RPMI7951 (cell line): ENCODE measurements at places on chromosomes 11 and 22. TPM values are rescaled to one million over a fixed set of nuclear protein-coding genes. Genes with fewer than 3 reads are reported as not detected.
A peak's percentile ranks its signal among the peaks of the same experiment; 100 is the strongest.

Gene RFPL1
- not detected in 2 replicates for total RNA-seq

Gene SHISAL1
- total RNA-seq: 1.6 and 2.1 TPM in 2 replicates

Gene FOXR1
- not detected in 2 replicates for total RNA-seq

Gene SAA4
- total RNA-seq: not detected in 2 replicates

Gene OR4C11
- not detected in 2 replicates for total RNA-seq

Gene MAJIN
- total RNA-seq: not detected in 2 replicates

Gene UNC93B1
- 15.7 and 19.6 TPM in 2 replicates for total RNA-seq

Gene VPREB3
- not detected in 2 replicates for total RNA-seq

Gene EIF3M
- total RNA-seq: 673 and 742 TPM in 2 replicates

Gene NCAM1
- total RNA-seq: 69.3 and 75.7 TPM in 2 replicates

DNA sequence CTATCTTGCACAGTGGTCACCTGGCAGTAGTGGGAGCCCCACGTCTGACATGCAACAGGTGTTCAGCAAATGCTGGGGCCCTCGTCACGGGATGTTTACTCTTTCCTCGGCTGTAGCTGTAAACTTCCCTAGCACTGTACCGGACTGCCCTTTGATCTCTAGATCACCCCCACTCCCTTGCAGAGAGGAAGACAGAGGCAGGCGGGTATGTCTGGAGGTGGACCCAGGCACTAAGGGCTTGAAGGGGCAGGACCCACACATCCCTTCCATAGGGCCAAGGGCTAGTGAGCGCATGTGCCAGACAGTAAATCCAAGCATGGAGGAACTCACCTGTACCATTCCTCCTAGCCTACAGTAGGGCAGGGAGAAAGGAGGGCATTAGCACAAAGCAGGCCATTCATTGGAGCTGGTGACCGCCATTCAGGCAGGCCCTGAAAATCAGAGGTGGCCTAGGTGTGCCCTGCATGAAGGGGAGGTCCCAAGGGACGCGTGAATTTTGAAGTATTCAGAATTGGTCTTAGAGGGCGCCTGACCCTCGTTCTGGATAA is 1.9 kb upstream of the SMTN start:
- no peak for DNase-seq

GRCh38 chr11:82085493-82085892 is 648.2 kb downstream of the FAM181B start:
- DNase-seq: no peak

GRCh38 chr11:6719576-6719975 is 36.4 kb upstream of the MRPL17 start:
- DNase-seq: no peak

- no peak for DNase-seq
Measured at GRCh38 chr22:27613099-27614005, 188.2 kb downstream of the MN1 start.

- DNase-seq: peak; percentile 7
Measured at GRCh38 chr11:40281052-40281580, 1178.3 kb downstream of the LRRC4C start.

- DNase-seq: no peak
Measured at GRCh38 chr11:117826832-117827231, 2.3 kb upstream of the FXYD2 start.

DNA sequence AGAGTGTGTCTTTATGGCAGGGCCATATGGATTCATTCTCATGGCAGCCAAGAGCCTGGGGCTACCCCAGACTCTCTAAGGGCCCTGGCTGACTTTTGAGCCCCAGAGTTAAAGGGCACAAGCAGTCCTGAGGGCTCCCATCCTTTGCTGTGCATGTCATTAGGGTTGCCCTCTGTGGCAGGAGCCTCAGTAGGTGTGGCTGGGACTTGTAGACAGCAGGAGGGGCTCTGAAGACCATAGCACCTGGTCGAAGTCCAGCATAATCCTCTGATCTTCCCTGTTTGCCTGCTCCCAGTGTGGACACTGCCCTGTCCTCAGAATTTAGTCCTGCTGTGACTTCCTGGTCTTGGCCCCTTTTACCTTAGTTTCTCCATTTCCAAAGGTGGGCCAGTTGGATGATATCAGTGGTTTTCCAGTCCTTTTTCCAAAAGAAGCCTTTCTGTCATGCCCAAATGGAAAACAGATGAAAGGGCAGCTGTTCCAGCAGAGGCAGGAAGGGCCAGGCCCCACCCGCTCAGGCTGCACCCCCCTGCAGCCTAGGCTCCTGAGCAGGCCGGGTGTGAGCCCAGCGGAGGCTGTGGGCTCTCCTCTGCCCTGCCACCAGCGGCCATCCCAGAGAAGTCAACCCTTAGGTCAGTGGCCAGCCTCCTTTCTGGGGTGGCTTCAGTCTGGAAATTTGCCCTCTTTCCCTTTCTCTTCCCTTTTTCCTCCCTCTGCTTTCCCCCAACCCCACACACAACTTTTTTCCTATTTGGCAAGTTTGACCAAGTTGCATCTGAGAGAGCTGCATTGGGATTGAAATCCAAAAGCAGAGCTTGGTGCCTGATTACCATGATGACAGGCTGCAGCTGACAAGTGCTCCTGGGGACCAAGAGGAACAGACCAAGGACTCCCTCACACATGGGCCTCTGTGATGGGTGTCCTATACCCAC is 32.8 kb upstream of the SUSD2 start:
- DNase-seq: no peak

GRCh38 chr11:84035645-84036044 is 749.5 kb upstream of the CCDC90B start:
- DNase-seq: no peak

GRCh38 chr11:129842138-129842537 is 26.5 kb downstream of the TMEM45B start:
- no peak for DNase-seq

DNA sequence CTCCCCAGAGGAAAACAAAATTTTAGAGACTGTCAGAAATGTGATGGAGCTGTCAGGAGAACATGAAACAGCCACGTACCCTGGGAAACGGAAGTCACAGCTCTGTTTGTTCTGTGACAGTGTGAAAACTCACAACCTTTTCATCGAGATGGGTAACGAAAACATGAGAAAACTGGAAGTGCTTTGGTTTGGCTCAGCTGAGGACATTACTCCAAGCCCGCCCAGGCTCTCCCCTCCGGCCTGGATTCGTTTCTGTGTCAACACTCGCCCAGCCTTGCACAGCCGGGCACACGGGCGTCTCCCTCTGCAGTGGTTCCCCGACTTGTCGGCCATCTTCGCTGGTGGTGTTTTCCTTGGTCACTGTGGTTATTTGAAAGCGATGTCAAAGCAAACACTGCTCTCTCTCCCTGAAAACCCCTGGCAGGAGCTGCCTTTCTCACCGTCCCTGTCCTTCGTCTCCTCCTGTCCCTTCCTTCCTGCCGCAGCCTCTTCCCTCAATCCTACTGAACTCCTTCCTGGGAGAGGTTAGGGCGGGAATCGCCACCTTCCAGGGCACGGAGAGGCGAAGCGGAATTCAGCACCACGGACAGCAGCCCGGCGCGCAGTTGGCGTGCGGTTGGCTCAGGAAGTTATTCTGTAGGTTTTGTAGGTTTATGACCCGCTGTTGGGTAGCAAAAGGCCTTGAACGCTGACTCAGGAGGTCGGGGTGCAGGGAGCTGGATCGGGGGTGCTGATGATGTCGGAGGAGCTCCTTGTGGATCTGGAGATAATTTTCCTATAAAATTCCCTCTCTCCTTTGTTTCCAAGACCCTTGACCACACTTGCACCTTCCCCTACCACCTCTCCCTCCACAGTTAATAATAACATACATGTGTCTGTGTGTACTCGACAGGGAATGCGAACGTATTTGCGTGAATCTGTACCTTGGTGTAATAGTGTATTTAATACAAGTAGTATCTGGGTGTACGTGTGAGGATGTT is 13.1 kb upstream of the RPS19BP1 start:
- DNase-seq: peak; percentile 42

GRCh38 chr11:29336727-29337575 is 679.9 kb downstream of the KCNA4 start:
- DNase-seq: peak; percentile 52

- DNase-seq: no peak
Measured at GRCh38 chr22:37925330-37925729, 19.2 kb downstream of the MICALL1 start.

DNA sequence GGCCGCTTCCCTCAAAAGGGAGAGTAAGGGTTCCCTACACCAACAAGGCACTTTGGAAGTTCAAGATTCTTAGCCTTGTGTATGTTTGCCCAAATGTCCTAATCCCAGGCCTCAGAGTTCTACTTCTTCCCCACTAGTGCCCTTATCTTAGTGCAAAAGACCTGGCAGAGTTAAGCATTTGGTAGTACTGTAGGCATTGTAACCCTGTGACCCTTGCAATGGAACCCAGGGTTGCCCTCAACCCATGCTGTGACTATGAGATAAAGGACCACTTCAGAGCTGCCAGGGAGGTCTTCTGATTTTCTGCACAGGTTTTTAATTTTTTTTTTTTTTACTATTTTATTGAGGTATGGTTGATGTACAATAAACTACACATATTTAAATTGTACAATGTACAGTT is 65.1 kb downstream of the C11orf65 start:
- DNase-seq: no peak

GRCh38 chr11:8060801-8061554 is 20.0 kb upstream of the TUB start:
- DNase-seq: no peak

- no peak for DNase-seq
Measured at GRCh38 chr11:12278766-12279671, 98.4 kb upstream of the PARVA start.

GRCh38 chr11:77142091-77142975 is 14.3 kb downstream of the MYO7A start:
- DNase-seq: peak; percentile 42

DNA sequence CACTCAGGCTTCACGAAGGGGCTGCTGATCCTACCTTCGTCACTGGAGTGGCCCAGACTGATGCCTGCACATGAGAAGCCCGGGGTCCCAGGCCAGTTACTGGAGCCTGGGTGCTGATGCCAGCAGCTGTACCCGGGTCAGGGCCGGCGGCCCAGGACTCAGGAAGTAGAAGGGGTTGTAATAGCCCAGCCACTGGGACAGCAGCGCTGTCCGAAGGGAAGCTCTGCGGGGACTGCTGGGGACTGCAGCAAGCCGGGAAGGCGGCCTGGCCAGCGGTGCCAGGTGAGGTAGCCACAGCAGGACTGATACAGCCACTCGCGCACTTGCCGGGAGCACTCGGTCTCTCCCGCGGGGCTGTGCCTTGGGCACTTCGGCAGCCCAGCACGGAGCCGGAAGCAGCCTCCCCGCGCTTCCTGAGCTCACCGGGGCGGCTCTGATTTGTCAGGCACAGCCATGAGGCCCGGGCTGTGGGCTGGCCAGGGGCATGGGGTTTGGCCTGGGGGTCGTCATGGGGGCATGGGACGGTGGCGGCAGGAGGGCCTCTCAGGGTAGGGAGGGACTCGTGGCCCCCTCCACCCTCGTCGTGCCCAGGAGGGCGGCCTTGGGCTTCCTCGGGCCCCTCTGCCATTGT is 13.9 kb upstream of the OR8K1 start:
- DNase-seq: no peak

DNA sequence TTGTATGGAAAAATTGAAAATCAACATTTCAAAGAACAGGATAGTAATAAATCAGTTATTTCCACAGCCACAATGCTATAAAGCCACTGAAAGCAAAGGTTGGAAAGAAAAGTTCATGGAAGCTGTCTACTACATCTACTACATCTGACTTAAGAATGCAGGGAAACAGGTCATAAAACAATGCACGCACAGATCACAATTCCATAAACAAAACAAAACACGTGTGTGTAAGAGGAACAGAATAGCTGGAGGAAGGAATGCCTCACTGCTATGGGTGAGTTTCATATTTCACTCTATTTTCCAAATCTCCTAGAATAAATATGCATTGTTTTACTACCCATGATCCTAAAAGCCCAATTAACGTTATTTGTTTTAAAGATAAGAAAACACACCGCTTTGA is 66.3 kb downstream of the NCAPD3 start:
- no peak for DNase-seq

DNA sequence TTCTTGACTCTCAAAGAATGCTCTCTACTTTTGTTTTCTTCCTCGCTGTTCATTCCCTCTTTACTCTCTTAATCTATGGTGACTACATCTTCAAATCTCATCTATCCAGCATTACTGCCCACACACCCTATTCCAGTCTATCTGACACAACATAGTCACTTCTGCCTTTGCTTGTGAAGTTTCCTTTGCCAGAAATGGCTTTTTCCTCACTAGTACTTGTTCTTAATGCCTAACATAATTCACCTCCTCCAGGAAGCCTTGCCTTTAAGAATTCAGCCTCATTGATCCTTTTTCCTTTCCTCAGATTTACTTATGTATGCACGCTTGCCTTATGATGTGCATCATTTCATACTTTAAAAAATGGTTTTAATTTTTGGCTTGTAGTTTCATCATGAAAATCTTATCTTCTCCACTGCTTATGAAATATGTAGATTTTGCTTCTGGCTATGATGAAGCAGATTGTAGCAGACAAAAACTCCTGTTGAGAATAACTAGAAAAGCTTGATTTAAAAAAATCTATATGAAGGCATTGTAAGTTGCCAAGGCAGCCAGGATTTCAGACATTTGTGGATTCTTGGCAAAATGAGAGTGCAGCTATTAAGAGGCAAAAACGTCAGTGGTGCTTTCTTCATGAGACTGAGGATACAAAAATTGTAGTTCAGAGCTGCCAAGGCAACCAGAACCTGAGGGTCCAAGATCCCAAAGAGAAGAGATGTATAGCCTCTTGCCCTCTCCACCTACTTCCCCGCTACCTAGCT is 31.8 kb downstream of the RNF169 start:
- no peak for DNase-seq

GRCh38 chr11:59754494-59754858 is 700 bp upstream of the STX3 start:
- DNase-seq: no peak

DNA sequence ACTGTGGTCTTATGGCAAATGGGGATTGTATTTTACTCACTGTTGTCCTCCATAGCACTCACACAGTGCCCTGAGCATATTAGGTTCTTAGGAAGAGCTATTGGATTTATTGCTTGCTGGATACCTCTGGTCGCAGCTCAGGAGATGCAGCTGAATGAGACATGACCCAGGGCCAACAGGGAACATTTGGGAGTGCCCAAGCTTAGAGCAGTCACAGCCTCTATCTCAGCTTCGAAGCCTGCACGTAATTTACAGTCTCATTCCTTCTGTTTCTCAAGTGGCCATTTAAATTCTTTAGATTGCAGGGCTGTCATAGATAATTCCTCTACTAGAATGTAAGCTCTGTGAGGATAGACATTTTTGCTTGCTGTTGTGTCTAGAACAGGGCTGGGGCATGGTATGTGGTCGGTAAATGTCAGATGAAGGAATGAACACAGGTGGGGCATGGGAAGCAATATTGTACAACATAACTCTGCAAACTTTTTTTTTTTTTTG is 192.8 kb downstream of the GRIK4 start:
- DNase-seq: no peak

- DNase-seq: no peak
Measured at GRCh38 chr22:33897448-33897835, 22.8 kb downstream of the LARGE1 start.

- peak; percentile 80 for DNase-seq
Measured at GRCh38 chr22:33853200-33854097, 66.8 kb downstream of the LARGE1 start.

DNA sequence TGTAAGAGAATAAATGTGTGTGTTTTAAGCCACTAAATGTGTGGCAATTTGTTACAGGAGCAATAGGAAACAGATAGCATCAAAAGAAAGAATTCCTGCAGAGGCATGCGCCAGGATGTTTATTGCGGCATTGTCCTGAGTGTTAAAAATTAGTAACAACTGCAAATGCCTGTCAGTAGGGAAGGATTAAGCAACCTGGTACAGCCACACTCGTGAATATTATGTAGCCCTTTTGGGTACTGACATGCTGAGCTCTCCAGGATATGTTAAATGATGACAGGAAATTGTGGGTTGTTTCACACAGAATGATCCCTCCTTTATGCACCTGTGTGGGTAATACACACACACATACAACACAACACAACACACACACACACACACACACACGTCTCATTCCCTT is 69.7 kb upstream of the MYOD1 start:
- no peak for DNase-seq

GRCh38 chr22:50061824-50062355 is 3.8 kb upstream of the TTLL8 start:
- no peak for DNase-seq
